ENCODE measurements at places on chromosomes 2 and 18. TPM values are rescaled to one million over a fixed set of nuclear protein-coding genes. Genes with fewer than 3 reads are reported as not detected.

Gene ASB18
- total RNA-seq = not detected

Gene RAX
- not detected for total RNA-seq

Gene ANKAR
- total RNA-seq = 5.9 TPM

Gene ABI2
- total RNA-seq = 40.1 TPM

Gene NTSR2
- not detected for total RNA-seq

Gene MALL
- 0.17 TPM for total RNA-seq

Gene OSBPL6
- 5.5 TPM for total RNA-seq

Gene ASXL3
- not detected for total RNA-seq

DNA sequence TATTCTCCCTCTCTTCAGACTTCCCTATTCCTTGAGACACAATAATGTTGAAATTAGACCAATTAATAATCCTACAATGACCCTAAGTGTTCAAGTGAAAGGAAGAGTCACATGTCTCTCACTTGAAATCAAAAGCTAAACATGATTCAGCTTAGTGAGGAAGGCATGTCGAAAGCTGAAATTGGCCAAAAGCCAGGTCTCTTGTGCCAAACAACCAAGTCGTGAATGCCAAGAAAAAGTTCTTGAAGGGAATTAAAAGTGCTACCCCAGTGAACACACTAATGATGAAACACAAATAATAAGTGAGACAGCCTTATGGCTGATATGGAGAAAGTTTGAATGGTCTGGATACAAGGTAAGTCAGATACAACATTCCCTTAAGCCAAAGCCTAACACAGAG lies 115.4 kb downstream of the PXDN start:
- DNase-seq = no peak

DNA sequence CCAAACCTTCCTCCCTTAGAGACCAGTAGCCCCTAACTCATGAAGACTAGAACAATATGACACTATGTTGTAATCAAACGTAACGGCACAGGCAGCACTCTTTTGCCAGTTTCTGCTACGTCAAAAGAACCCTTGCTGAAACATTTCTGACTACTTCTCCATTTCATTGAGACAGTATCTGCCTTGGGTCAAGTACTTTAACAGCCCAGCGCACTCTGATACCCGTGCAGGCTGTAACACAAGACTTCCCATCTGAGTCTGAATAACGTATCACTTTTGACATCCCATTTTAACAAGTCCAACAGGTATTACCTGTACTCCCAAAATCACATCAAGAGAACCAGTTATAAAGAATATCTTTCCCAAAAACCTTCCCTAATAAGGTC lies 38.4 kb downstream of the TBC1D8 start:
- DNase-seq = no peak

- DNase-seq = no peak
Measured at GRCh38 chr18:2984703-2985261, 28.2 kb downstream of the LPIN2 start.

- no peak for DNase-seq
Measured at GRCh38 chr2:23720705-23721453, 206.0 kb downstream of the ATAD2B start.

DNA sequence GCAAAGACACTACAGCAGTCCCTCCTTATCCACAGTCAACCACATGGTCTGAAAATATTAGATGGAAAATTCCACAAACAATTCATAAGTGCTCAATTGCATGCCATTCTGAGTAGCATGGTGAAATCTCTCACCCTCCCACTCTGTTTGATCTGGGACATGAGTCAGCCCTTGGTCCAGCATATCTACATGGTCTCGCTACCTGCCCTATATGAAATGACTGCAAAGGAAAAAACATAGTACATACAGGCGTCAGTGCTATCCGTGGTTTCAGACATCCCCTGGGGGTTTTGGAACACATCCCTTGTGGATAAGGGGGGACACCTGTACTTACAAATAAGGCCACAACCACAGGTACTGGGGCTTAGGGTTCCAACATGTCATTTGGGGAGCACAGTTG lies 73.7 kb downstream of the CABLES1 start:
- DNase-seq = peak; percentile 23

DNA sequence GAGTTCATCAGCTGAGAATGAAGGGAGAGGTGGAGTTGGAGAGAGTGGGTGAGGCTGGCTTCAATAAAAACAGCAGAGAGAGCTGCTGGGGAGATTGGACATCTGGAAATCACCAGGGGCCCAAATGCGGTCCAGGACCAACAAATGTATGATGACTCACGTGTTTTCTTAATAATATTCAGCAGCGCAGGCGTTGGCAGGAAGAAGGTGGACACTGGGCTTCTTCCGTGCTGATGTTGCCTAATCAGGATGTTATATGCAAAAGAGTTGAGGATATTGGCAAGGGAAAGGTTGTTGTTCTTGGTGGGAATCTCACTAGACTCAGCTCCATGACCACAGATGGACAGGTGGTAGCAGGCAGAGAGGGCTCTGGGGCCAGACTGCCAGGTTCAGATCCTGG lies 12.8 kb upstream of the PLA2R1 start:
- no peak for DNase-seq

- DNase-seq = no peak
Measured at GRCh38 chr2:45178359-45178758, 169.1 kb upstream of the SIX2 start.

DNA sequence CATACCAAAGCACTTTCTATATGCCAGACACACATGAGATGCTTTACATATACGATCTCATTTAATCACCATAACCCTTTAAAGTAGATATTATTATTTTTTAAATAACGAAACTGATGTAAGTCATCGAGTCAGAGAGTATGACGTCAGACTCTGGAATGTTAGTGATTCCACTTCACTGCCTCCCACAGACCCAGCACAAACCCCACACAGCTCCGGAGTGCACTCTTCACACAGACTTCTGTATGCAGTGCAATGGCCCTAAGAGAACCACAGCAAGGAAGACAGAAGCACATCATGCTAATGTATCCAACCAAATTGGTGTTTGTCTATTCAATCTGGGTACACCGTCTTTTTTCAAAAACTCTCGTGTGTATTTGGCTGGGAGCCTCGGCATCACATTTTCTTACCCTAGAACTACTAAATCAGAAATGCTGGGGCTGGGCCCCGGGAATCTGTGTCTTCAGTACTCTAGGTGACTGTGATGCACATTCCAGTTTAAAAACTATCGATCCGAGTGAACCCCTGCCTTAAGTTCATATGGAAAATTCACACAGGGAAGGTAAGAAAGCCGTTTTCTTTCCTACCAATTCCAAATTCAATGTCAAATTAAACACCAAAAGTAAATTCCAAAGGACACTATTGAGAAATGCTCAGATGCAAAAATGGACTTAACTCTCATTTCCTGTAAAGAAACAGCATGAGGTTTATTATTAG lies 117.7 kb upstream of the ACVR1C start:
- DNase-seq = no peak

- no peak for DNase-seq
Measured at GRCh38 chr2:106537047-106537446, 49.9 kb downstream of the CD8B2 start.

DNA sequence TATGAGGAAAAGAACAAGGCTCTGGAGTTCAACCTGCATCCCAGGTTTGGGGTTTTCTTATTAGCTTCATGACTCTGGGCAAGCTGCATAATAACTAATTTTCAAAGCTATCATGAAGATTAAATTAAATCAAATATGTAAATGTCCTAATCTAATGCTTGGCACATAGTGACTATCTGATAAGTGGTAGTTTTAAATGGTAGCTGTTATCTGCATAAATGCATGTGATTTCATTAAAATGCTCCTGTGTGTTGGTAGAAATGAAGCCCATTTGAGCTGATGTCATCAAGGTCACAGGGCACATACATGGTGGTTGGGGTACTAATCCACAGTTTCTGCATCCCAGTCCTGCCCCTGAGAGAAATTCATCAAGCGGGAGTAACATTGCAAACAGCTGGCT lies 428.8 kb downstream of the LRATD1 start:
- DNase-seq = no peak

- no peak for DNase-seq
Measured at GRCh38 chr18:24196764-24197163, 57.9 kb downstream of the CABYR start.

- no peak for DNase-seq
Measured at GRCh38 chr2:238114331-238114841, 14.2 kb downstream of the ESPNL start.

GRCh38 chr2:180952731-180953336 lies 27.6 kb upstream of the UBE2E3 start:
- no peak for DNase-seq

GRCh38 chr2:32274289-32274688 lies 3.4 kb upstream of the YIPF4 start:
- DNase-seq = no peak

DNA sequence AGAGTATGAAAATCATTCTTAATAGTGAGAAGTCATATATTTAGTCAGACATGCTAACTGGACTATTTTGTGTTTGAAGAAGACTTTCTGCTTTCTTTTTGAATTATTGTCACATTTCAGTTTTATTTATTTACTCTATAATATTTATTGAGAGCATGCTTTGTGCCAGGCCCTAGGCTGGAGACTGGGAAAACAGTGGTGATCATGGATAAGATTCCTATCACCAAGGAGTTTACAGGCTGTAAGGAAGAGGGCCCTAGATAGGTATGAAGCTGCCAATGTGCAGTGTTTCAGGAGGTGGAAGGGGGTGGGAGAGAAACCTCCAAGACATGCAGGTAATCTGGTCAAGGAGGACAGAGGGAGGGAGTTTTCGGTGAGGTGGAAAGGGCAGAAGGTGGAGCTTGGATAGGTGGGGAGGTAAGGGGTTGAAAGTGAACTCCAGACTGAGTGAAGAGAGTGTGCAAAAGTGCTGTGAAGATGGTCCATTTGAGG lies 207.5 kb downstream of the ARHGAP15 start:
- no peak for DNase-seq

DNA sequence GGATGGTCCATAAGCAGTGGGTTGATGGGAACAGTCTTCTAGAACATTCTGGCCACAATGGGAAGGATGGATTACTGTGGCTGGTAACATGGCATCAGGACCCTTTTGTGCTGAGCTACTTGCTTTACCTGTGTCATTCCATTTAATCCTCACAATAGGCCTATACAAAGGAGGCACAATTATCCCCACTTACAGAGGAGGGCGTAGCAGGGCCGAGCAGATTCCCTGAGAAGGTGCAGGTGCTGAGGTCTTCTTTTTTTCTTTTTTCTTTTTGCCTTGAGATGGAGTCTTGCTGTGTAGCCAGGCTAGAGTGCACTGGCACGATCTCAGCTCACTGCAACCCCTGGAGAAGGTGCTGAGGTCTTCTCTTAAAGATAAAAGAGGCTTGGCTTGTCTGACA lies 6.7 kb upstream of the LRRC30 start:
- DNase-seq = no peak

- DNase-seq = no peak
Measured at GRCh38 chr2:69960821-69961220, 610 bp downstream of the ASPRV1 start.

GRCh38 chr2:17628349-17629261 lies 88.1 kb downstream of the VSNL1 start:
- DNase-seq = no peak

GRCh38 chr2:110848519-110849030 lies 116.2 kb downstream of the ACOXL start:
- no peak for DNase-seq

DNA sequence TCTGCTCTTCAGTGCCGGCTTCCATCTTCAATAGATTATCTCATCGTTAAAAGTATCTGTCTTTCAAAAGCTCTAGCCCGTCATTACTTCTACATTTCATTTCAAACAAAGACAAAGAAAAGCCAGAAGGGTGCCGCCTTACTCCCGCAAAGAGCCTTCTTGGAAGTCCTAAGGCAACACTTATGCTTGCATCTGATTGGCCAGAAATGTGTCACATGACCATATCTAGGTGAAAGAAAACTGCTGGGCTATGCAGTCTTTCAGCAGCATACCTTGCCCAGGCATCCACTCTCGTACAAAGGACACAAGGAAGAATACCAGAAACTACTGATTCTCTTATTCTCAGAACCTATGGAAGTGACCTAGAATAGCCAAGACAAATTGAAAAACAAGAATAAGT lies 217.1 kb upstream of the SLC35G4 start:
- DNase-seq = no peak

GRCh38 chr2:119383410-119384140 lies 16.8 kb downstream of the DBI start:
- DNase-seq = no peak

DNA sequence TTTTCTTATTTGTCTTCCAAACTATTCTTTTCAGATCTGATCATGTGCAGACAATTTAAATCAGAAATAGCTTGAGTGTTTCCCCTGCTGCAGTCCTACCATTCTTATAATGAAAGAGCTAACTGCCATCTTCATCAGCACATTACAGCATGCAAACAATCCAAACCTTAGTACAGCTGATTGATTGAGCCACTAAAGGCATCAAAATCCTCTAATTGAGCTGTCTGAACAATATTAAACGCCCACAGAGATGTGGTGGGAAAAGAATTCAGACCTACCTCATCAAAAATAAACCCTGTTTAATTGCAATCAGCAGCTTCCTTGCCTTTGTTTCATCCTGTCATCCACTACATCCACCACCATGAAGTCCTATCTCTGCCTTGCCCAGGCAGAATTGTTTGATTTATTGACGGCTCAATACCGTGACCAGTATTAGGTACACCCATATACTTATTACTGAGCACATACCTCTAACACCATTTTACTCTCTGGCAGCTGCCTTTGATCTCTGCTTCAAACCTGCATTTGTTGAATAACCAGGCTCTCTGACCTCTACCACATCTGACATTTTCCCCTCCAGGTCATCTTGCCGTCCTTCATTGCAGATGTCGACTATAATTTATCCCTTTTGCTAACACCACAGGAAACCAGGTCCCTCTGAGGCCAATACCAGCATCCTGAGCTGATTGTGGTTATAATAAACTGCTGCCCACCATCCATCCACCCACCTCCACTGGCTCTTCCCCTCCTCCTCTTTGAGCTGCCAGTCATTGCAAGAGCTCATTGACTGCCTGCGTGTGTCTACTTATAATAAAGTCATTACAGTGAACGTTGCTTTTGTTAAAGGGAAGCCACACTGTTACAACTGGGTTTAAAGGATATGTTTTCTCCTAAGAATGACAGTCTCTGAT lies 78.5 kb downstream of the RBM43 start:
- no peak for DNase-seq

DNA sequence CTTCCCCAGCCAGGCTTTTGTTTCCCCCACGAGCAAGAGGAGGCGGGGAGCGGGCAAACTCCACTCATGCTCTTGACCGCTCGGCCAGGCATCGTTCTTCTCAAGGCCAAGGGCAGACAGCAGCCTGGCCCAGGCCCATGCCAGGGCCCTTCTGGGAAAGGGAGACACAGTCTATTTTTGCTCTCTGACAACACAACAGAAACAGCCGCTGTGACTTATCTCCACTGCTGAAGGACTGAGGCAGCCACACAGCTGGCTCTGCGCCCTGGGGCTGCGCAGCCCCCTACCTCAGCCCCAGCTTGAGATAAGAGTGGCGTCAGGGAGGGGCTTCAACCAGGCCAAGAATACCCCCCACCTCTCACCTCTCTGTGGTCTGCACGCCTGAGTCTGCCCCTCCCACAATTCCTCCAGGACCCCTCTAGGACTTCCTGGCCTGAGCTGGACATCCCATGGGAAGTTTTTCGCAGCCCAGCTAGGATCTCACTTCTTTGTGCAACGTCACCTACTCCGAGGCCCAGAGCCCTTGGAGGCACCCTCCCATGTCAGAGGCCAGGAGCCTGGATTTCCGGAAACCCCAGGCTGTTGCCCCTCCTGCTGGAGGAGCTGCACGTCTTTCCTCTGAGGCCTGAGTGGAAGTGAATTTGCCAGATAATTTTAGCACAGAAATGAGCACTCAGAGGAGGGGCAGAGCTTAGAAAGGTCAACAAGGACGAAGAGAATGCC lies 118.9 kb upstream of the OTOS start:
- no peak for DNase-seq

Measured in activated T-cell treated with anti-CD3 and anti-CD28 coated beads, Interleukin-2, amount 50 U/mL, for 72 hours (primary cell).